Stimulated activated CD8-positive, alpha-beta memory T cell treated with anti-CD3 and anti-CD28 coated beads, Interleukin-15, amount 100 ng/mL, for 1 hour (primary cell): ENCODE measurements at places on chromosomes 4 and X.

- no peak for DNase-seq
Observed at GRCh38 chrX:39450234-39450977, 647.4 kb downstream of the BCOR start.

GRCh38 chr4:1022051-1022738 is 10.8 kb downstream of the FGFRL1 start:
- DNase-seq: no peak

DNA sequence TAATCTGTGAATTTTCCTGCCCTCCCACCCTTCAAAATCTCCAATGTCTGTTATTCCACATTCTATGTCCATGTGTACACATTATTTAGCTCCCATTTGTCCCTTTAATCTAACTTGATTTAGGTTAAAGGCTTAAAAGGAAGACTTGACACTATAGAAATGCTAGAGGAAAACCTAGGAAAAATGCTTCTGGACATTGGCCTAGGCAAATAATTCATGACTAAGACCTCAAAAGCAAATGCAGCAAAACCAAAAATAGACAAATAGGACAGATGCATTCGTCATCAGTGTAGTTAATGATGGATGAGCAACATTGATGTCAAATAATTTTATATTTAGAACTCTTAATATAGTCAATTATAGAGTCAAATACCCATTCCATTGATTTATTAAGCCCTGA is 36.9 kb downstream of the INTU start:
- no peak for DNase-seq

DNA sequence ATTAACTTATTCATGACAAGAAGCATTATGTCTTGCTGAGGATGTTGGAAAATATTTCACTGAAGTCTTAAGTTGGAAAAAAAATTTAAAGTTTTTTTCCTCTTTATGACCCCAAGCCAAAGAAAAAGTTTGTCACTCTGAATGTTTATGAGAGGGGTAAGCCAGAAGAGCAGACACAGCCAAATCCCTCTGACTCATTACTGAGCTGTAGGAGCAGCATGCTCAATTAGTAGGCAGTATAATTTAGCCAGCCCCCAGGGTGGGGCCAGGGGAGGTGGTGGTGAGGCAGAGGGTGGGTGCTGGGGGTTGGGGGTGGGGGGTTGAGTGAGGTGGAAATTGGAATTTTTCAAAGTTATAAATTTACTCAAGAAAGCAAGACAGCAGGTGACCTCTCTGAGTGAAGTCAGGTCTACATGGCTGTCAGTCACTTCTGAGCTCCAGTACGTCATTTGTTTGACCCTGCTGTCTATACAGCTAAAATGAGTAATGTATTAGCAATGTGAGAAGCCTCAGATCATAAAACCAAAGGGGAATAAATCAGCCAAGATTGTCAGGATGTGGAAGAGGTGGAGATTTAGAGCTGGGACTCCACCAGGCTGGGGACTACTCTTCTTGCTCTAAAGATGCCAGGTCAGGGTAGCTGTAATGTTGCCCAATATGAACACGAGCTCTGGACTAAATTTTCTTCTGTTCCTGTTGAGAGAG is 98.8 kb upstream of the NDP start:
- DNase-seq: no peak

GRCh38 chr4:154462081-154462810 is 29.4 kb downstream of the DCHS2 start:
- no peak for DNase-seq

- no peak for DNase-seq
Observed at GRCh38 chr4:157832596-157832995, 340.2 kb downstream of the GASK1B start.

DNA sequence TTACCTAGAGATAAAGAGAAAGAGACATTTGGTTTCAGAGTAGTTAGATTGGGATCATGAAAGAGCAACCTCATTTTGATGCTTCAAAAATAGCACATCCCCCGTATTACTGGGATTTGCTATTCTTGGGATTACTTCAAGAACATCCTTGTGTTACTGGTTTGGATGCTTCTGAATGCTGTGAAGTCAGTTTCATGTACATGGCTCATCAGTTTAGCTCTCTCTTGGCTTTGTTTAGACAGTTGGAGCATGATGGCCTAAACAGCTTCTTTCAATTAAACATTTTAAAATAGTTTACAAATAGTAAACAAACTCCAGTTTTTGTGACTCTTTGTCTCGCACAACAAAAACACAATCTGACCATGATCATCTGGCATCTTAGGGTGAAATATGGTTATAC is 23.9 kb downstream of the HTT start:
- no peak for DNase-seq

- DNase-seq: no peak
Observed at GRCh38 chr4:124487651-124488050, 224.9 kb downstream of the ANKRD50 start.

DNA sequence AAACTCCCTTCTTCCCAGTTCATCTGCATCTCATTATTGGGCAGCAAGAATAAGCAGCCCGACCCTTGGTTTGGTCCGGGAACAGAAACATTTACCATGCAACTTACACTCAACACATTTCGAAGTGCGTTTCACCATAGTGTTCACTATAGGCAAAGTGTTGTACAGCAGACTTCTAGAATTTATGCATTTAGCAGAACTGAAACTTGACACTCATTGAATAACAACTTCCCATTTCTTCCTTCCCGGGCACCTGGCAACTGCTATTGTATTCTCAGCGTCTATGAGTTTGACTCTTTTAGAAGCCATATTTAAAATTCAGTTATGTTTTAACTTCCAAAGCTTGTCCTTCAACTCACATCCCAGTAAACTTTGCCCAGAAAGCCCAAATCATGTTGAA is 840.6 kb downstream of the NLGN4X start:
- no peak for DNase-seq

DNA sequence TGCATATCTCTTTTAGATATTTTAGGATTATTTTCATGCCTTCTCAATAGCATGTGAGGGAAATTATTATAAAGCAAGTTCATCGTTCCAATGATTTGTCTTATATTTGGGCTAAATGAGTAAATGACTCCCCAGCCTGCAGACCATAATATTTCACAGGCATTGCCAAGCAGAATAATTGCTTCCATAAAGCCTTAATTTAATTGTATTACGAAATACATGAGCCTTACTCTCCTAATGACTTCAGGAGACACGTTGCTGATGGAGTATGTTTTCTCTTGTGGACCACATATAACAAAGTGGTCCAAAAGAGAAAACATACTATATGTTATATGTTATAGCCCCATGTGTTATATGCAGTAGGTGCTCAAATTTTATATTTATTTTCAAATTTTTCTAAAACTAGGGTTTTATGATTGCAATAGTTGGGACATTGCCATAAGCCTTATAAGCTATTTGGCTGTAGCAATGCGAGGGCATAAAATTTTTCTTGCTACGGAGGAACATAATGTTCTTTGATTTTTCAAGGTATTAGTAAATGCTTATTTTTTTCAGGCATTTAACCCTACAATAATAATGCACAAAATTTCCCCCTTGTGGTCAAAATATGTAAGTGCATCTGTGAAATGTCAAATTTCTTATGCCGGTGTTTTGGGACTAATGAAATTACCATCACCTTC is 26.2 kb upstream of the TMPRSS11D start:
- no peak for DNase-seq

DNA sequence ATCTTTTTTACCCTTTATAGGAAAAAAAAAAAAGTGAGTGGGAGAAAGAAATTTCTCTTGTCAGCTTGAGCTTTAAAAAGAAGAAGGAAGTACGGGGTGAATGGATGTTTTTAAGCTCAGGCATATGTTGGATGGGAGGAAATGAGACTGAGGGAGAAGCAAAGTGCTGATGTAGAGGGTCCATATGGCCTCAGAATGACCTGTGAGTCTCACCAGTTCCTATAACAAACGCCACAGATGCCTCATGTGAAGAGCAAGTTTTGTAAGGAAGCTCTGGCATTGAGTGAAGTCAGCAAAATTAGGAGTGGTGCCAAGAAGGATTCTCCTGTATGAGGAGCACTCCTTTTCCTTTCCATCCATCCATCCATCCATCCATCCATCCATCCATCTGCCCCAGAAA is 214.6 kb downstream of the PTTG2 start:
- DNase-seq: no peak

- DNase-seq: no peak
Observed at GRCh38 chr4:130545596-130545995, 1449.6 kb downstream of the C4orf33 start.

DNA sequence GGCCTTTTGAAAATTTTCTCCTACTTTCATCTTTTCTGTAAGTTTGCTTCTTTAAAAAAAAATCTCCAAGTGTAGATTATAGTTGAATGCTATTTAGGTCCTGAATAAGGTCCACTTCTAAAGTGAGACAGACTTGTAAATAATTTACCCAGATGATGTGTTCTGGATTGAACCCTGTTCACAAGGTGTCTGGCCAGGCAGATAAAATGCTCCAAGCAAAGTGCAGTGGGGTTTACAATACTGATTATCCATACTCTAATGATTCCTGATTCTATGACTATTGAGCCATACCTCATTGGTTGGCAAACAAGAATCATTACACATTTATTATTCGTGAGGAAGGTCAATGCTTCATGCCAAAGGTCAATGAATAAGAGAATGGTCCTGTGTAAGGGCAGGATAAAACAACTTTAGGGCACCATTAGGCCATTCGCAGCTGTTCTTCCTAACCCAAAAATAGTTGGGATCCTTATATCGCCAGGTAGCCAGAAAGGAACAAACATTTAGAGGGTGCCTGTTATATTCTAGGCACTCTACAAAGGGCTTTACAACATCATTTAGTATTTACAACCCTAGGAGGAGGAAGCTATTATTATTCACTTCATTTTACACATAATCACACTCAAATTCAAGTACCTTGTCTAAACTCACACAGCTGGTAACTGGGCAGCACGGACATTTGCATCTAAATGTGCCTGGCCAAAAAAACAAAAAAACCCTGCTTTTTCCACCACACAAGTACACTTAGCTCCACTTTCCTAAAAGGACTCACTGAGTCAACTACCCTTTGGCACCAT is 18.6 kb upstream of the SAT1 start:
- DNase-seq: no peak

DNA sequence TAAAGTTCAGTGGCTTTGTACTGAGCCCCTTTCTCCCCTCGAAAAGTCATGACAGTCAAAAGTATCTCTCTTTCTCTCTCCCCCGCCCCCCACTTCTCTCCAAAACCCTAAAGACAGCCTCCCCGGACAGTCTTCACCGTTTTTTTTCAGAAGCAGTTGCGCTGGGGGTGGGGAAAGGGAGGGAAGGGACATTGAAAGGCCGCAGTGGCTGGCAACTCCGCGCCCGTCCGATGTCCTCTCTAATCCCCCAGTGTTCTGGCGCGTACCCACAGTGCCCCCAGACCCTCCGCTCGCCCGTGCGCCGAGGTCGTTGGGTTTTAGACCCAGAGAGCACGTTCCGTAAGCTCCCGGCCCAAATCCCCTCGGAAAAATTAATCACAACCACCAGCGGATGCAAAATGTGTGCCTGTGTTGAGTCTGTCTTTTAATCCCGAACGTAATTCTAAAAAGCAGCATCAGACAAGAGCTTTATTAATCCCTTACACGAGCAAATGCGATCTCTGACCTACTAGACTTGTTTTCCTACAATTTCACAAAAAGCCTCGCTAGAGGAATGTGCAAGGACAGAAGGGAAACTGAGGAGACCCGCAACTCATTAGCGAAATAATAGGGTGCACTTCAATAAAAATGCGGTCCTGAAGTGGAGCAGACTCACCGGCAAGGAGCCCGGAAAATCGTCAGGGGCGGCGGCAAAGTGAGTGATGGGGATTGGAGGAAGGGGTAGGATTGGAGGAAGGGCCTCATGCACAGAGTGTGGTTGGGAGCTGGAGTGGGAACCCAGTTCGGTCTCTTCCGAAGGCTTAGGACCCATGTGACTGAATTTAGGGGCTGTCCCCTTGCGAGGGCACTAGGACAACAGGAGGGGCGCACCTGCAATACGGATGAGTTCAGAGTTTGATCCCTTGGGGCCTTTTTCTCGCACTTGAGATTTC is 12.2 kb upstream of the PRDM8 start:
- no peak for DNase-seq

DNA sequence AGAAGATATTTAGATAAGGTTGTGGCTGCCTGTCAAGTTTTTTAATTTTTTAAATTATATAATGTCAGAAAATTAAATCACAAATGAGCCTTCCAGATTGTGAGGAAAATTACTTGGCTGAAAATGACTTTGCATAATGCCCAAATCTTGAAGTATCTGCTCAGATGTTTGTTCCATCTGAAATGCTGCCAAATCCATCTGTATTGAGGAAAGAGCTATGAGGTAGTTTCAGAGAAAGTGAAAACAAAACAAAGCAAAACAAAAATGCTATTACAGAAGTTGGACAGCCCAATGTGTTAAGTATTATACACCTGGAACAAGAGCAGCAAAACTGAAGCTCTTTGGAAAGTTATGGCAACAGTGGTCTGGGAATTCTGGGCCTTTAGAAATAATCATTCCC is 23.3 kb upstream of the GUCY1B1 start:
- DNase-seq: no peak

- DNase-seq: no peak
Observed at GRCh38 chr4:55543858-55544257, 2.9 kb downstream of the CLOCK start.

- no peak for DNase-seq
Observed at GRCh38 chrX:118693843-118694242, 33.6 kb upstream of the IL13RA1 start.

- DNase-seq: no peak
Observed at GRCh38 chrX:154818916-154819770, 13.9 kb upstream of the MPP1 start.

GRCh38 chr4:146108756-146109155 is 66.8 kb upstream of the LSM6 start:
- no peak for DNase-seq

GRCh38 chrX:150227873-150228410 is 135.2 kb upstream of the MAMLD1 start:
- DNase-seq: no peak

GRCh38 chrX:100098660-100099375 is 311.3 kb downstream of the PCDH19 start:
- DNase-seq: no peak
